ENCODE measurements at places on chromosomes 7 and 10. TPM values are rescaled to one million over a fixed set of nuclear protein-coding genes. Genes with fewer than 3 reads are reported as not detected.

Gene MORN4
- total RNA-seq: 0.44 TPM

Gene LBX1
- total RNA-seq: not detected

- no peak for DNase-seq
Measured at GRCh38 chr7:1632916-1633785, 36.9 kb upstream of the ELFN1 start.

DNA sequence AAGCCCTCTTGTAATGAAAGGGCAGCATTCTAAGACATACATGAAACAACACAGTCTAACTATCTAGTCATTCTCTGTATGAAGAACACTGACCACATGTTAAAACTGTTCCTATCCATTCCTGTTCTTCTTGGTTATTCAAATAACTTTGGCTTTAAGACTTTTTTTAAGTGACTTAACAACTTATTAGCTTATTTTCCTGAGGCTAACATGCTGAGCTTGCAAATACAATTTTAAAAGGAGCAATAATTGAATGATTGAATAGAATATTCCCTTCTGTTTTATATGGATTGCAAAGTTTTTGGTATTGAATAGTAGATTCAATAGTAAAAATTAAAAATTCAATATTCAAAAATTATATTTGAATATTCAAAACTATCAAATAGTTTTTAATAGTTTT lies 92.3 kb downstream of the HTR5A start:
- no peak for DNase-seq

DNA sequence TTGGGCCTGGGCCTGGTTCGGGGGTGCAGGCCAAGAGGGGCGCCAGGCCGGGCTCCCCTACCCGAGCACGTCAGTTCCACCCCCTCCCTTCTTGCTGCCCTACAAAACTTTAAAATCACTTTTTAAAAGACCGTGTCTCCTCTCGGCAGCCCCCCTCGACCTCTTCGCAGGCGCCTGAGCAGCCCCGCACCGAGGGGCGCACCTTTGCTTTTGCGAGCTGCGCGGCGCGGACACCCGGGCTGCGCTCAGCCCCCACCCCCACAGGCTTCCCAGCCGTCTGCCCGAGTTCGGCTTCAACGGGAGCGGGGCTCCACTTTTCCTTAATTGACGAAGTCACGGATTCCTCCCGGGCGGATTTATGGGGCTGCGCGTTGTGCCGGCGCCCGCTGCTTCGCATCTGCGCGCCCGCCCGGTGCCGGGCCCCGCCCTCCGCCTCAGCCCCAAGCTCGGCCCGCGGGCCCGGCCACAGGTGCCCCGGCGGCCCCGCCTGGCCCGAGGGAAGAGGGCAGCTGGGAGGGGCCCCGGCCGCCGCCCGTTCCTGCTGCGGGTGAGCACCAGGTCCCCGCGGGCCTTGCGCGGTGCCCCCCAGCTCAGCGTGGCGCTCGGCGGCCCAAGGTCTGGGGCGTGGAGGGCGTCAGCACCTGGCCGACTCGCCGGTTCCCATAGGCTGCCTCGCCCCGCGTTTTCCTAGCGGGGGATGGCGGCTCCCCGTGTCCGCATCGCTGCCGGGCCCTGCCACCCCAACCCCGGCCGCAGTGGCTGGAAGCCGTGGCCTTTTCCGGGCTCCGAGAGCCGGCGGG lies 10.8 kb upstream of the MNX1 start:
- no peak for DNase-seq

Gene TCERG1L
- total RNA-seq: not detected

Gene RTKN2
- total RNA-seq: 99.5 TPM

Gene GPR15LG
- not detected for total RNA-seq

DNA sequence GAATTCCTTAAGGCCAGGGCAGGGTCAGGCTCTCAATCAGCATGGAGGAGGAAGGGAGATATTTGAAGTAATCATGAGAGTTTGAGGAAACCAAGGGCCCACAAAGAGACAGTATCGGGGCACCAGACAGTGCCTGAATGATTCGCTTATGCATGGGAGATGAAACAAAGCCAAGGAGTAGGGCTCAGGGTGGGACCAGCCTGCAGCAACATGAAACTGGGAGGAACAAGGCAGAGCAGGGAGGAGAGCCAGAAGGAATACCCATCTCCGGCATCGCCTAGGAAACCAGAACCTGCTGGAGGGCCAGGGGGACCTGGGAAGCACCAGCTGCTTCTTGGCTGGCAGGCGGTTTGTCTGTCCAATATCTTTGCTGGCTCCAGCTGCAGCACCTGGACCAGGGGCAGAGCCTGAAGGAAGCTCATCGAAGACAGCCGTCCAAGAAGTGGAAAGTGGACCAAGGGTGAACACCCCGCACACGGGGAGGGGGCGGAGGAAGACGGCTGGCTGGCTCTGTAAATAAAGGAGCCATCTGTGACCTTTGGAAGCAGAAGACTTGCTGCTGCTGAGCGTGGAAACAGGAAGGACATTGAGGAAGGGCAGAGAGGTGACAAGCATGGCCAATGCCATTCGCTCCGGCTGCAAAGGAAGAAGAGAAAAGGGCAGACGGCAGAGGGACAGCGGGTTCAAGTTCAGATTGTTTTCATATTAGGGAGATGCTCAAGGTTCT lies 34.4 kb upstream of the ECHDC3 start:
- DNase-seq: no peak

- no peak for DNase-seq
Measured at GRCh38 chr10:48240196-48240595, 34.3 kb downstream of the FRMPD2 start.

DNA sequence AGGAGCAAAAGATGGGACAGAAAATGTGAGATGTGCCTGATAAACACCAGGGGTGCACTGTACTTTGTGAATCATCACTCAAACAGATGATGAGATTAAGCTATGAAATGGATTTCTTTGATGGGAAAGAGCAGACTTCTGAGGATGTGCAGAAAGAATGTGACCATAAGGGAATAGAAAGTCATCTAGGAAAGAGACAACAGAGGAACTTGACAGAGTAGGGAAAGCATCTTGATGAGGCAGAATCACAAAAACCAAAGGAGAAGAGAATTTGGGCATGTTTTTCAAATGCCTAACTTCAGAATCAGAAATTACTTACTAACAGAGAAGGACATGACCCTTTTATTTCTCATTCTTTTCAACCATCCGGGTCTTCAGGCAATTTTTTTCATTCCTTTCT lies 82.4 kb upstream of the LRRTM3 start:
- no peak for DNase-seq

Gene HKDC1
- total RNA-seq: 11.1 TPM

Gene DNA2
- total RNA-seq: 6.9 TPM

GRCh38 chr7:74545921-74546320 lies 92.2 kb downstream of the GTF2IRD1 start:
- no peak for DNase-seq

Gene C7orf33
- not detected for total RNA-seq

- DNase-seq: peak; percentile 56
Measured at GRCh38 chr7:17010637-17011300, 129.0 kb upstream of the AGR3 start.

Gene HYAL4
- total RNA-seq: not detected

DNA sequence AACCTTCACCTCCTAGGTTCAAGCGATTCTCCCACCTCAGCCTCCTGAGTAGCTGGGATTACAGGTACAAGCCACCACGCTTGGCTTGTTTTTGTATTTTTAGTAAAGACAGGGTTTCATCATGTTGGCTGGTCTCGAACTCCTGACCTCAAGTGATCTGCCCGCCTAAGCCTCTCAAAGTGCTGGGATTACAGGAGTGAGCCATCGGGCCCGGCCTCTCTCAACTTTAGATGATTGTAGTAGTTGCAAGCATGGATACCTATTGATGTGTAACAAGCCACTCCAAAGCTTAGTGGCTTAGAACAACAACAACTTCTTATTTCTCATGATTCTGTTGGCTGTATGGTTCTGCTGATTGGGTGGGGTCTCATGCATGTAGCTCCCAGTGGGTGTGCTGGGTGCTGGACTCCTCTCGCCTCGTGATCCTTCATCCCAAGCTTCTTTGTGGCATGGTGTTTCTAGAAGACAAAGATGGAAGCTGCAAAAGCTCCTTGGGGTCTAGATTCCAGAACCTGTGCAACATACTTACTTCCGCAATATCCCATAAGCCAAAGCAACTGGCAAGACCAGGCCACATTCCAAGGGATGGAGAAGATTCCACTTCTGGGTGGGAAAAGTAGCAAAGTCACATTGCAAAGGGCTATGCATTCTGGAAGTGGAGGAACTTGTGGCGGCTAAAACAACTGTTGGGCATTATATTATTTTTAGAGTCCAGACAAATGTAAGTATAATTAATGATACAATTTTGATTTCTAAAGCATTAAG lies 37.9 kb downstream of the SKIDA1 start:
- no peak for DNase-seq

DNA sequence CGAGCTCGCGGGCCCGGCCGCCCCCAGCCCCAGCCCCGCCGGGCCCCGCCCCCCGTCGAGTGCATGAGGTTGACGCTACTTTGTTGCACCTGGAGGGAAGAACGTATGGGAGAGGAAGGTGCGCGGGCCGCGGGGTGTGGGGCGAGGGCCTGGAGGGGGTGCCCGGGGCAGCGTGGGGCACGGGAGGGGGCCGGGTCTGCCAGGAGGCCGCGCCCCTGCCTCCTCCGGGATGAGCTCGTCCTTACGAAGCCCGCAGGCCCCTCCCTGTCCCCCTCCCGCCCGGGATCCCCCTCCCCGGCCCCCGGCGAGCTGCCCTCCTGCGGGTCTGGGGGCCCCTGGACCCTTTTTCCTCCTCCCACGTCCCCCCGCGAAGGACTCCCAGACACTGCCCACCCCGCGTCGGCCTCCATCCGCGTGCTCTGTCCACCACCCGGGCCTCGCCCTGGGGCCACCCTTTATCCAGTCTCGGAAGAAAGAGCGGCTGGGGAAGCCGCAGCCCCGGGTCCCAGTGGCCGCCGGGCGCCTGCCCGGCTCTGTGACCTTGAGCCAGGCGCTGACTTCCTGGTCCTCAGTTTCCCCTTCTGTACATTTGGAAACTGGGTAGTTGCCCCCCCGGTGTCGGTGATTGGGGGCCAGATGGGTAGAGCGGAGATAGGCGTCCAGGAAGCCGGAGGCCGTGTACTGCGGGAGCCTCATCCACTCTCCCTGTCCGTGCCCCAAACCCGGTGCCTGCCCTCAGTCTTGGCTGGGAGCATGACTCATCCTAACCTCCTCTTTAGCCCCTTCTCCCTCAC lies 521 bp downstream of the LIMK1 start:
- DNase-seq: peak; percentile 18

Gene AOAH
- 5.7 TPM for total RNA-seq

DNA sequence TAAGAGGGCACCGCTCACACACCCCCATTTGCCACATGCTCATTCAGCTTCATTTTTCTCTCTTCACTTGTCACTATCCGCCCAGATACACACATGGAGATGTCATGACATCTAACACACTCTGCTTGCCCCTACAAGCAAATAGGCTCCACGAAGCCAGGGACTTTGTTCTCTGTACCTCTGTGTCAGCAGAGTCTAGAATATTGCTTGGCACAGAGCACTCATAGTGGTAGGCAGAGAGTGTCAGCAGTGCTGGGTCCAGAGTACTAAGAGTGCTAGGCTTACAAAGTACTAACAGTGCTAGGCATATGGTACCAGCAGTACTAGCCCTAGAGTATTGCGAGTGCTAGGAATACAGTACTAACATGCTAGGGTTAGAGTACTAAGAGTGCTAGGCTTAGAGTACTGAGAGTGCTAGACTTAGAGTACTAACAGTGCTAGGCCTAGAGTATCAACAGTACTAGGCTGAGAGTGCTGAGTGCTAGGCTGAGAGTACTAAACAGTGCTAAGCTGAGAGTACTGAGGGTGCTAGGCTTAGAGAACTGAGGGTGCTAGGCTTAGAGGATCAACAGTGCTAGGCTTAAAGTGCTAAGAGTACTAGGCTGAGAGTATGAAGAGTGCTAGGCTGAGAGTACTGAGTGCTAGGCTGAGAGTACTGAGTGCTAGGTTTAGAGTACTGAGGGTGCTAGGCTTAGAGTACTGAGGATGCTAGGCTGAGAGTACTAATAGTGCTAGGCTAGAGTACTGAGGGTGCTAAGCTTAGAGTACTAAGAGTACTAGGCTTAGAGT lies 166.1 kb downstream of the PRKAG2 start:
- no peak for DNase-seq

- DNase-seq: no peak
Measured at GRCh38 chr10:49353026-49353894, 42.6 kb downstream of the DRGX start.

DNA sequence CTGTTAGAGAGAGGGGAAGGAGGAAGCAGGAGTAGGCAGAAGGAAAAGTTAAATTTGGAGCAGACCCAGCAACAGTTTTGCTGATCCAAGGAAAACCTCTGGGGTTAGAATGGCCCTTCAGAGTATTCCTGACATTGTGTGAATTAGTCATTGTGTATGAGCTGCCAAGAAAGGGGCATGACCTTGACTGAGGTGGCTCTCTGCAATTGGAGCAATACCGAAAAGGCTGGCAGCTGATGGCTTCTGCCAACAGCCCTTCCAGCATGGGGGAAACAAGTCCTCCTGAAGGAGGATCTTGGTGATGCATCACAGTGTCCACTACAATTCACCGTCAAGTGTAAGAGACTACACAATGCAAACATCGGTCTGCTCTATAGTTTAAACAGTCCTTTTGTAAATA lies 20.6 kb upstream of the WASL start:
- no peak for DNase-seq

DNA sequence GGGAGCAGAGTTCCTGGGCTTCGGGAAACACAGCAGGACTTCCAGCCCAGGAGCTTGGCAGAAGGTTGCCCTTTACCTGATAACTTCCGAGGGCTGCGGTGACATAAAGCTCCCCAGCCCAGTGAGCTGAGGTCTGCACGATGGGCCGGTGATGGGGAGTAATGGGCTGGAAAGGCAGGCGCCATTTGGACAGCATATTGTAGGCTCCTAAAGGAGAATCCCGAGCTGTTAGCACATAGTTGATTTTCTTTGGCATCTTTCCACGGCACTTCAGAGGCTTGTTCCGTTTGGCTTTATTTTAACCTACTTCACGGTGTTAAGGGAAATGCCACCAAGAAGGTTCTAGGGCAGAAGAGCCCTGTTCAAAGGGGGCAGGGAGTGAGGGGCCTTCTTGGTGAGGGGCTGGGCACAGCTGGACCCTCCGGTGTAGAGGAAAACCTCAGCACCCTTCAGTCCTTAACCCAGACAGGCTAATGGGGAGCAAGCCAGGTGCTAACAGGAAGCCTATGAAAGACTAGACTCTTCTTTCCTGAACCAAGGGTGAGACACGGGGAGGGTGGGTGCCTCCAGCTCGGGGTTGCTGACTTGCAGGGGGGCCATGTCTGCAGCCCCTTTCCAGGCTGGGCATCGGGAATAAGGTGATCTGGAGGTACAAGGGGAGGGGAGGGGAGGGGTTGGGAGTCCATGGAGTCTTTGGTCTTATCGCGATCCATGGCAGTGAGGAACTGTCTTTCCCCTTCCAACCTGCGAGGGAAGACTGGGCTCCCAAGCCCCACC lies 347.7 kb downstream of the GLRX3 start:
- no peak for DNase-seq

DNA sequence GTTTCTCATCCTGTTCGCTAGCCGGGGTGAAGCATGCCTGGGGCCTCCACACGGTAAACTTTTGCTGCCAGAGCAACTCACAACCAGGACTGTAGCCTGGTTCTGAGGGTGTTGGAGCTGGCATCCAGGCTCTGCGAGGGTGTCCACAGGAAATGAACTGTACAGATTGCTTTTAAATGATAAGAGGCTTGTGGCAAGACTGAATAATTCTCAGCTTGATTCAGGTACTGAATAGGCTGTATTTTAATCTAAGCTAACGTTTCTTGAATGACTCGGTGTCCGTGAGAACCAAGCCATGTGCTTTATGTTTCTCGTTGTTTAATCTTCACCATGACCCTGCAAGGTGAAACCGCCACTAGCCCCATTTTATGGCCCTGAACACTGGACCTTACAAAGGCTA lies 49.3 kb downstream of the EEPD1 start:
- DNase-seq: no peak

GRCh38 chr10:113933894-113934532 lies 79.6 kb downstream of the NHLRC2 start:
- DNase-seq: no peak
